ENCODE measurements at places on chromosomes 6 and 20. TPM values are rescaled to one million over a fixed set of nuclear protein-coding genes. Genes with fewer than 3 reads are reported as not detected.

The HTR1E gene
- polyA plus RNA-seq: not detected

The PRRT1 gene
- 0.13 TPM for polyA plus RNA-seq

The STK38 gene
- 126 TPM for polyA plus RNA-seq

DNA sequence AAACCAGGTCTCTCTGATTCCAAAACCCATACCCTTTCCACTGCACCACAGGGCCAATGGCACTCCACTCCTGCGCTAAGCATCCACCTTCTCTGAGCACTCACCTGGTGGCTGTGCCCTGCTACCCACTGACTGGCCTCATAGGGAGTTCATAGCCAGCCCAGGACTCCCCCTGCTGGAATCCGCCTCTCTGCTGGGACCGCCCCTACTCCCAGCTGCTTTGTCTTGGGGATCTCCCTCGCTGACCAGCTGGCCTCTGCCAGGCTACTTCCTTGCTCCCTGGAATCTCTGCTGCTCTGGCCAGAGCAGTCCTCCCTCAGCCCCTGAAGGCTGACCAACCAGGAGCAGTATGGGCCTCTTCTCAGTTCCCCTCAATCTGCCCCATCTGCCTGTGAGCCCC is 129.7 kb downstream of the FAXC start:
- no peak for DNase-seq

DNA sequence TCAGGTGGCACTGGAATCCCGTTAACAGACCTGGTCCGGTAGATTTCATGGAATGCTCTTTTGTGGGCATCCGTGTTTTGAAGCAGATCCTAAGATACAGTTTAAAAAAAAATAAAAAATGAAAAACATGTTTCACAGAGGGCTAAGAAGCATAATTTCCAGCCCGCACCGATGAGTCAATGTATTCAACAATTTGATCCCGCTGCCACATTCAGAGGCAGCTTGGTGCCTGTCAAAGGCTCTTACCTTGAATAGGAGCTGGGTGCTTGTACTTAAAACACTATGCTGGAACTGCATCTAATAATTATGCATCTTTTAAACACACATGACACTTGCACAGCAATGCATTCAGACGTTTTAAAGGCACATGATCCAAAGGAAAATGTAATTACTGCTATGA is 164.8 kb downstream of the SYNE1 start:
- no peak for DNase-seq

DNA sequence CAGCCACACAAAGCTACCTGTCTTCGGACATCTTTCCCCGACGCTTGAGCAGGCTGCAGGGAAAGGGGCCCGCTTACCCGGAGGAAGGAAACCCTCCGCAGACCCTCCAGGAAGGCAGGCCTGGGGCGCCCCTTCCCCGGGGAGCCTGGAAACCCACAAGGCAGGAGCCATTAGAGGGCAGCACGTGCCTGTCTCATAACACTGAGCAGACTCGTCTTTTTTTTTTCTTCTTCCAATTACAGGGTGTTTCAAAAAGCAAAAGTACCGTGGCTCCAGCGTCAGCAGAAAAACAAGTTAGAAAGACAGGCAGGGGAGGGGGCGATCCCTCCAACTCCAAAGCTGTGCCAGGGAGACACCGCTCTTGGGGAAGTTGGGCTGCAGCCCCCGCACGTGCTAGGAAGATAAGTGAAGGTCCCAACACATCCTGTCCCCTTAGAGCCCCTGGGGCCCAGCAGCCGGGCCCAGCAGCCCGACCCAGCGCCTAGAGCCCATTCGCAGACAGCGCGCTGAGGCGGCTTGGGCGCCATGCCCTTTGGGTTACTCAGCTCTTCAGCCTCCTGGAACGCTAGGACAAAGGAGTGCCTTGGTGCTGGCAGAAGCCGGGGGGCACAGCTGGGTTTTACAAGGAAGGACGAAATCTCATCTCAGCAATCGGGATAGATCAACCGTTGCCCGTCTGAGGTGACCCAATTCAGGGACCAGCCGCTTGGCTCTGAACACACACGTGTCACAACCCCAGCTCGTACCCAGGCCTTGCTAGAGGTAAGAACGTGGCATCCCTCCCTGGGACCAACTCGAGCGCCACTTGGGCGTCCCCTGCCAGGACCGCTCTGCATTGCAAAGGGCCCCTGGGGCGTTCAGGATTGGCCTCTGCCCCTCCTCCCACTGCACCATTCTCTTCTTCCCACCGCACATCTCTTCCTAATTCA is 136.3 kb downstream of the LY86 start:
- DNase-seq: peak; percentile 44

DNA sequence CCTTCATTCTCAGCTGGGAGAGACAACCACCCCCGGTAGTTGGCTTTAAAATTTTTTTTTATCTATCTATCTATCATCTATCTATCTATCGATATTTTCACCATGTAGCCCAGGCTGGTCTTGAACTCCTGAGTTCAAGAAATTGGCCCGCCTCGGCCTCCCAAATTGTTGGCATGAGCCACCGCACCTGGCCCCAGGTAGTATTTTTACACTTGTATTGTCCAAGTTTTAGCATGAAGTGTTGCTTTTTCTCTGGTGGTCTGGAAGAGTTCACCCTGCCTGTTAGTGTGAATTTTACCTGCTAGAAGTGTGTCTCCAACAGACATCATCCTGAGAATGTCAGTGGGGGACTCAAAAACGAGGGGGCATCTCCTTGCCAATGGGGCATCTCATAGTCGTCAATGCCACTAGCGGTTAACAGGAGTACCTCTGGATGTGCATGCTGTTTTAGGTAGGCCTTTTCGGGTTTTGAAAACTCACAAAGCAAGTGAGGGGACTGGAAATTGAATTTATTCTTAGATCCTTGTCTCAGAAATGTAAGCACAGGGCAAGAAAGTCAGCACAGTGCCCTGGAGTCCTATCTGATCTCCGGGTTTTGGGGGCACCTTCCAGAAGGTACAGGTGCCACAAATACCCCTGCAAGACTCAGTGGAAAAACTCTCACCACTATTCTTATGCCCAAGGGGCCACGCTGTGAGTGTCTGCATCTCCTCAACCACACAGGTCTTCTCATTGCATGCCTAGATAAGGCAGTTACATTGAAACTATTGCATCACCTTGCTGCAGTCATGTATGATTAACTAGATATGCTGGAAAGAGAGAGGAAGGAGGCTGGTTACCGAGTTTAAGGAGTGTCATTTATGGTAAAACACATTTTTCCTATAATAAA is 37.1 kb downstream of the TNFAIP3 start:
- DNase-seq: no peak

DNA sequence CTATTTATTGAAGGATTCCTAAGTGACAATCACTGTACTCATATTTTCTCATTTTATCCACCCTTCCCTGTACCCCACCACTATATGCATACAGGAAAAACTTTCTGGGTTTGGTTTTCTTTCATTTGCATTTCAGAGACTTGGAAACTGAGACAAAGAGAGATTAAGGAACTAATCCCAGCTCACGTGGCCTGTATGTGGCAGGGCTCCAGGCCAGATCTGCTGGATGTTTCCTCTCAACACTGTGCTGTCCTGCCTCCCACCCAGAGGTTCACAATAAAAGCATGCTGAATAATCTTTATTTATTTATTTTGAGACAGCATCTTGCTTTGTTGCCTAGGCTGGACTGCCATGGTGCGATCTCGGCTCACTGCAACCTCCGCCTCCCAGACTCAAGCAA is 50.2 kb downstream of the CEP162 start:
- no peak for DNase-seq

GRCh38 chr20:19715986-19716385 is 42.1 kb upstream of the RIN2 start:
- DNase-seq: no peak

- no peak for DNase-seq
Measured at GRCh38 chr6:56156643-56157042, 90.7 kb downstream of the COL21A1 start.

All from CD4-positive, CD25-positive, alpha-beta regulatory T cell (primary cell).